Amniotic stem cell (primary cell): ENCODE measurements at places on chromosomes 1 and 21.

- DNase-seq, result no peak
Observed at GRCh38 chr1:3247521-3248121, 178.6 kb downstream of the PRDM16 start.

GRCh38 chr1:226062558-226063223 is at the start of gene H3-3A:
Gene H3-3A (plus strand): TSS chr1:226062716. CDS start chr1:226064352, 1,636 bp downstream.
- DNase-seq, result peak; percentile 88

- no peak for DNase-seq
Observed at GRCh38 chr1:244035358-244035757, 15.7 kb upstream of the ZBTB18 start.

DNA sequence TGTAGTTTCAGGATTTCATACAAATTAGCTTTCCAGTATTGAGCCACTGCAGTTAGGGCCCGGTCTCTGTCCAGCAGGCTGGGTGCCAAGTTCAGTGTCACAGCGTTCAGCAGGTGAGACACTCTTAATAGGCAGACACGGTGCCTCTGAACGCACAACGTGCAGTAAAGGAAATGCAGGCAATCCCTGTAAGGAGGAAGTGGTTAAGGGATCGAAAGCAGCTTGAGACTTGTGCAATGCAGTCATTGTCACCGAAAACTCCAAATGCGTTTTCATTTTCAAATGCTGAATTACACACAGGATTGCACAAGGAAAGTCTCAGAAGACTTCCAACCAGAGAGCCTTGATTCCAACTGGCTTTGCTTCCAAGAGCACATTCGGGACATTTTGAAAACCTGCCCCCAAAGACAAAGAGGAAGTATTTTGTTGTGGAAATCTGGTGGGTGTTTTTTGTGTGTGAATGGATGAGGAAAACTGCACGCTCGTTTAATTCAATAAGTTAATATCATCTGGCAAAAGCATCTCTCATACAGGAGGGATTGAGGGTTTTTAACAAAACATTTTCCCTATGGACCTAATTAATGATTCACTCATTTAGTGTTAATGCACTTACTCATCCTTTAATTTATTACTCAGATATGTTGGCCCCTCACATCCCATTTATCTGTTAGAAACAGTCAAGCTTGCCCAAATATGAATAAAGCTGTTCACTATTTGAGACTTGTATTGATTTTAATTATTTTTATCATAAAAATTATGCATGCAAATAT is 61.6 kb downstream of the PTGS2 start:
- DNase-seq, result no peak

- DNase-seq, result no peak
Observed at GRCh38 chr1:204230211-204230610, 16.4 kb upstream of the GOLT1A start.

DNA sequence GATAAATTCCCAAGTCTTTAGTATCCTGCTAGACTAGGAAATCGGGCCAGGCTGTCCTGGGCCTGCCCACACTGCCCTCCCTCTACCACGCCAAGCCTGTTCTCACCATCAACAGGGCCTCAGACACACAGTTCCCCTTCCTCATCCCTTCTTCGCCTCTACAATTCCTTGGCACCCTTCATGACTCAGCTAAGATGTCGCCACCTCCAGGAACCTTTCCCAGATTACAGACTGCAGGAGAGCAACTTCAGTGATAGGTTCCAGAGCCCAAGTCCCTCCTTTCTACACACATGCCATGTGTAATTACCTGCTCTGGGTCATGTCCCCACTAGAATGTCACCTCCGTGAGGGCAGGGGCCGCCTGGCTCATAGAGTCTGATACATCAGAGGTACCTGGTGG is 3.3 kb downstream of the RIMS3 start:
- DNase-seq, result no peak

DNA sequence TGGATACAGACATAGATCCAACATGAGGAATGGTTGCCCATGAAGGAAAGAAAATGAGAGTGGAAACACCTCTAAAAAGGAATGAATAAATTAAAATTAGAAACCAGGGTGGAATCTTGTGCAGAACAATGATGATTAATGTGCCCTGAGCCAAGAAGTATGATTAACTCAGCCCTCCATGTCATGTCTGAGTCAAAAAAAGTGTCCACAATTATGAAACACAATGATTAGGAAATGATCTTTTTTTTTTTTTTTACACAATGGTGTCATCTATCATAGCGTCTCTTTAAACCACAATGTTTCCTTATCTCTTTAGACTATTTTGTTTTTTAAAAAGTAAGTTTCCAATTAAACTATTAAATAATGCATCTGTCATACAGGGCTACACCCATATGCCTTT is 78.9 kb upstream of the RAB4A start:
- no peak for DNase-seq

DNA sequence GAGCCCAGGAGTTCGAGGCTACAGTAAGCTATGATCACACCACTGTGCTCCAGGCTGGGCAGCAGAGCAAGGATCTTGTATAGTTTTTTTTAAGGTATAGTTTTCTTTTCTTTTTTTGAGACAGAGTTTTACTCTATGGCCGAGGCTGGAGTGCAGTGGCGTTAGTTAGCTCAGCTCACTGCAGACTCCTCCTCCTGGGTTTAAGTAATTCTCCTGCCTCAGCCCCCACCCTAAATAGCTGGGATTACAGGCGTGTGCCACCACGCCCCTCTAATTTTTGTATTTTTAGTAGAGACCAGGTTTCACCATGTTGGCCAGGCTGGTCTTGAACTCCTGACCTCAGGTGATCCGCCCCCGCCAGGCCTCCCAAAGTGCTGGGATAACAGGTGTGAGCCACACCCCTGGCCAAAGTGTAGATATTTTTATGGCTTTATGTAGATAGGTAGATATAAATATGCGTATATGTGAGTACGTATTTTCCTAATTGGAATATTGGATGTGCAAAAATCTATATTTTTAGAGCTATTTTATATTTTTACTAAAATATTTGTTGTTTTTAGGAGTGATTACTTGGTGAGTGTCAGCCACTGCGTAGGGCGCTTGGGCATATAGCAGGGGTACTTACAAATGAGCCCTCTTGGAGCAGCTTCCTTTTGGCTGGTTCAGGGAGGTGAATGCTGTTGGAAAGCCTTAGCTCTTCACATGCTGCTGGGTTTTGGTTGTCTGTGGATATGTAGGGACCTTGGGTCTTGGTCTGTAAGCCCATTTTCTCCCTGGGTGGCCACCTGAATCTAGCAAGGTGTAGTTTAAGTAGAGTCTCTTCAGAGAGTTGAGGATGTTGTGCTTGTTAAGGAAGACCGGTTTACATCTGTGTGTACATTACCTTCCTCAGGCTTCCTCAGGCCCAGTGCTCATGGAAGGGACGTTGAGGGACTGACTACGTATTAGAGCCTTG is 9.5 kb downstream of the KDM4A start:
- DNase-seq, result no peak

DNA sequence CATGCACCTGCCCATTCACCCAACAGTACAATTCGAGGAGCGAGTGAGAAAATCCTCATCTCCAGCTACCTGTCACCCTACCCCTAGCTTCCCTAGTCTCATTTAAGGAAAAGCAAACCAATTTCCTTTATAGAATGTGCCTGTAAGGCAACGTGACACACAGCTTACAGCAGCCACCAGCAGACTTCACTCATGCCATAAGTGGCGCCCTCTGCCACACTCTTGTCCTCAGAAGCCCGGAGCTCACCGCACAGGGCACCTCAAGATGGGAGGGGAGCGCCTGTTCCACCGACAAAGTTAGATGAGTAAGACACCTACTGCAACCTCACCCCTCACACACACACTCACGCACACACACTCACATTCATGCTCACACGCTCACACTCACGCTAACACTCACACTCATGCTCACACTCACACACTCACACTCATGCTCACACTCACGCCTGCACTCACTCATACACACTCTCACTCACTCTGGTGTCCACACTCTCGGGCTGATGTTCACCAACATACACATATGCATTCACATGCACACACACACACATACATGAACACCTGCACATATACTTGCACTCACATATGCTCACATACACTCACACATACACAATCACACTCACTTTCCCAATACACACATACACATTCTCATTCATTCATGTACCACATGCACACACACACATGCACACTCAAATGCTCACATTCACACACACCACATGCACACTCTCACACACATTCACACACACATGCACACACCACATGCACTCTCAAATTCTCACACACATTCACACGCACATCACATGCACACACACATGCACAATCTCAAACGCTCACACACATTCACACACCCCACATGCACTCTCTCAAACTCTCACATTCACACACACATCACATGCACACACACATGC is 170.7 kb downstream of the PSMG1 start:
- DNase-seq, result no peak

GRCh38 chr1:159821171-159821867 is 5.4 kb upstream of the SLAMF8 start:
- no peak for DNase-seq

- DNase-seq, result no peak
Observed at GRCh38 chr1:116739371-116740012, 14.7 kb upstream of the CD2 start.

DNA sequence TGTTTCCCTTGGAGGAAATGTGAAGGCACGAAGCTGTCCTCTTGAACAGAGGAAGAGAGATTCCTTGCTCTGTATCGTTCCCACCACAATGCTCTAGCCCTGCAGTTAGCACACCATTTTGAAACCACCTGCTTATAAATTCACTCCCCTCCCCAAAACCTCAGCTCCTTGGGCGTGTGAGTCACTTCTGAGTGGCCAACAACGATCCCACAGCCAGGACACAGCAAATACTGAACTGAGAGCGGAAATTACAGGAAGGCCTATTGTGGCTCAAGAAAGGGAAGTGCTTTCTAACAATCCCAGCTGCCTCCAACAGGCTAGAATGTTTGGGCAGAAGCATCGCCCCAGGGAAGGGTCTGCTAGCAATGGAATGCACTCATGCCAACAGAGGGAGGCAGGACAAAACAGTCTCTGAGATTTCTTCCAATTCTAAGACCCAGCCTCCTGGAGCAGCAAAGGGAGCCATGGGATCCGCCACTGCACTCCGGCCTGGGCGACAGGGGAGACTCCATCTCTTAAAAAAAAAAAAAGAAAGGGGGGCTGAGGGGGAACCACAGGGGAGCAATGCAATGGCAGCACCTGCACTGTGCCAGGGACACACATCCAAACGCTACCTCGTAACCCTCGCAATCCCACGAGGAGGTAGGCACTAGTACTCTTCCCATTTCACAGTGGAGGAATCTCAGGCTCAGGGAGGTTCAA is 1.9 kb downstream of the TMEM53 start:
- DNase-seq, result no peak
